ENCODE measurements at places on chromosomes 1 and 21.

DNA sequence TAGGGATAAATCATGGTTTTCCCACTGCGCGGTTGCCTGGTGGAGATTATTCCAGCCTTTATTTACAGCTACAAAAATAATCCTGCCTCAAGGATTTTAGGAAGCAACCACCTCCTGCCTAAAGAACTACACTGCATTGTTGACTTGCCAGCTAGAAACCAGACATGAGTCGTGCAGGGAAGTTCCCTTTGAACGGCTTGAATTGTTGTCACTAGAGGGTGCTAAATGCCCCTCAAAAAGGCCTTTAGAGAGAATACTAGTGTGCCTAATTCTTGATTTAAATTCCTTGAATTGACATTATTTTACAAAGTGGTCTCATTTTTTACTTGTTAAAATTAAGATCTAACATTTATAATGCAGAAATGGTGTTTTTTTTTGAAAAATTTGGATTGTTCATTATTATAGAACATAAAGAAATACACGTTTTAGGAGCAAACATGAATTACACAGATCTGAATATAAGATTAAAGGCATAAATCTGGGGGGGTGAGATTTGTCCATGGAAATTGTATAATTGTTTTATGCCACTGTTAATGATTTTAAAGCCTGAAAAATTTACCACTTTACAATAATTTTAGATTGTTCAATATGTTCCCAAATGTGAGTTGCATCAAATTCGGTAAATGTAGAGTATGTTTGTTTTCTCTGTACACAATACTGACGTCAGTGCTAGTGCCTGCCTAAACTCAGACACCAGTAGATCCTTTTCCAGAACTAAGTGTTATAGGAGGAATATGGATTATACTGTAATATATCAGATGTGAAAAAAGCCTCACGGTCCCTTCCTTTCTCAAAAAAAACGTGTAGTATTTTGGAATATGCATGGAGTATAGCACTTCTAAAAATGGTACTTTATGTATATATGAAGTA, 7.6 kb upstream of the ERG start:
- DNase-seq: no peak

DNA sequence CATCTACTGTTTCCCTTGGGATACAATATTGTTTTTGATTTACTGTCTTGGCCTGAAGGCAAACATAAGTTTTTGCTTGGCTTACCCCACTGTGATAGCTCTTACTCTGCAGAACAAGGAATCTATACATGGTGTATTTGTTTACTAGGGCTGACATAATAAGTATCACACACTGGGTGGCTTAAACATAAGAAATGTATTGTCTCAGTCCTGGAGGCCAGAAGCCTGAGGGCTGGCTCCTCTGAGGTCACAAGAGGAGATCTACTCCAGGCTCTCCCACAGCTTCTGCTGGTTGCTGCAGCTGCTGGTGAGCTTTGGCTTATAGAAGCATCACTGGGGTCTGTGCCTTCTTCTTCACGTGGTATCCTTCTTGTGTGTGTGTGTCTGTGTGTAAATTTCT, 30.7 kb upstream of the IGSF5 start:
- DNase-seq: no peak

- no peak for DNase-seq
Measured at GRCh38 chr1:63691701-63692425, 82.0 kb upstream of the ROR1 start.

GRCh38 chr1:22018583-22019559, 17.4 kb downstream of the CELA3A start:
- DNase-seq: peak; percentile 71

DNA sequence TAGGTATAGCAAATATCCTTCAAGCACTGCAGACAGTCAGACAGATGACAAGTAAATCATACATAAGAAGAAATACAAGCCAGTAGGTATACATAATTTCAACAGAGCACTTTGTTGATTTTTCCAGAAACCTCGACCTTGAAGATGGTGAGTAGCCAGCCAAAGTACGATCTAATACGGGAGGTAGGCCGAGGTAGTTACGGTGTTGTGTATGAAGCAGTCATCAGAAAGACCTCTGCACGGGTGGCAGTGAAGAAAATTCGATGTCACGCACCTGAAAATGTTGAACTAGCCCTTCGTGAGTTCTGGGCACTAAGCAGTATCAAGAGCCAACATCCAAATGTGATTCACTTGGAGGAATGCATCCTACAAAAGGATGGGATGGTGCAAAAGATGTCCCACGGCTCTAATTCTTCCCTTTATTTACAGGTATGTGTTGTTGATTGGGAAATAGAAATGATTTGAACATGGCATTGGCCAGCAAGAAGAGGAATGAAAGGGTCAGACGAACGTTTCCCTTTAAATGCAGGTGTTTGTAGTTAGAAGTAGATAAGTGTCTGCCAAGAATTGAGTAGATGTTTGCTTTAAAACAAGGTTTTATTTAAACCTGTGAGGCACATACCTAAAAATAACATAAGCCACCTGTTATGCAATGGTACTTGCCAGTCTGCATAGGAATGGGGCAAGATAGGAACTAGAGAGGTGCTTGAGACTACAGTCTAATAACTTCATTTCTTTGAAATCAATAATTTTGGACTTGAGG, 2.7 kb downstream of the PDIK1L start:
- no peak for DNase-seq

DNA sequence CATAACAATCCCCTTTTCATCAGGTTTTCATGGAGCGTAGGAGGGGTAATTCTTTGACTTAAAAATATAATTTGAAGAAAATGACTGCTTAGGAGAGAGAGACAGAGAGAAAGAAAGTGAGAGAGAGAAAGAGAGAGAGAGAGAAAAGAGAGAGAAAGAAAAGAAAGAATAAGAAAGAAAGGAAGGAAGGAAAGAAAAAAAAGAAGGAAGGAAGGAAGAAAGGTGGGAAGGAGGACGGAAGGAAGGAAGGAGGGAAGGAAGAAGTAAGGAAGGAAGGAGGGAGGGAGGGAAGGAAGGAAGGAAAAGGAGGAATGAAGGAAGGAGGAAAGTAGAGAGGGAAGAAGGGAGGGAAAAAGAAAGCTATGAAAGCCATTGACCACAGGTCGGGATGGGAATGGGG, 10.8 kb upstream of the DEGS1 start:
- no peak for DNase-seq
